ENCODE measurements at places on chromosomes 12 and 14. TPM values are rescaled to one million over a fixed set of nuclear protein-coding genes. Genes with fewer than 3 reads are reported as not detected.

DNA sequence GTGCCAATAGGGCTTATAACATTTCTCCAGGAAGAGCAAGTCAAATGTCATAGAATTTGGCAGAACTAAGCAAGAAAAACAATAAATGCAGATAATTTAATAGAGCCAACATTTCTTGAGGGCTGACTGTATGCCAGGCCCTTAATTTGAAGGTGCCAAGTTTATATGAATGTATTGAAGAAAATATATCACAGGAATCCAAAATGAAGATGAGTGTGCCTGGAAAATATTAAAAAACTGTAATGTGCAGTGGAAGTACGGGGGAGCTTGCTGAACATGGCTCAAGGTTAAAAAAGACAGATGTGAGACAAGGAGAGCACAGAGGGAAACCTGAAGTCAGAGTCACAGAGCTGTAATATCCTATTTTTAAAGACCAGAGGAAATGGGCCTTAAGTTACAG is 16.4 kb downstream of the NR1H4 start:
- H3K27me3 ChIP-seq = no peaks in the 10 kb centered on the region
- no peaks in the 10 kb centered on the region for H3K36me3 ChIP-seq
- DNase-seq = no peak
- H3K4me1 ChIP-seq = no peaks in the 10 kb centered on the region
- no peak overlapping the region for H3K27ac ChIP-seq
- no peak overlapping the region for H3K4me3 ChIP-seq

- H3K4me3 ChIP-seq = no peak overlapping the region
- peaks cover 31% of the 10 kb centered on the region for H3K27me3 ChIP-seq
- DNase-seq = no peak
- H3K27ac ChIP-seq = no peak overlapping the region
These were observed 91.4 kb upstream of the CPM start for GRCh38 chr12:69024413-69024812.

DNA sequence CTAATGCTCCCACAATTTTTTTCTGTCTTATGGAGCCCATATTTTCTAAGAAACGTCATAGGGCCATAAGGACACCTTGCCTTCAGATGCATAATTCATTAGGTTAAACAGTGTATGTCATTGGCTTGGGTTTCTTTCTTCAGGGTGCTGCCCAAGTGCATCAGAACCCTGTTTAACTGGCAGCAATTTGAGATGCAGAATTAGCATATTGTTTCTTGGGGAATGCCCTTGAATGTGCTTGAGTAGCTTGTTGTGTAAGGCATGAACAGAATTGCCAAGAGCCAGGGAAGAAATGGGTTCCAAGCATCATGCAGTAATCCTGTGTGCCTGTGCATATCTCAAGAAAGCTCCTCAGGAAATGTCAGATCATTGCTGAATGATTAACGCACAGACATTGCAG is 277.2 kb downstream of the SYT1 start:
- H3K4me1 ChIP-seq = no peaks in the 10 kb centered on the region
- no peak overlapping the region for H3K27ac ChIP-seq
- DNase-seq = no peak
- H3K27me3 ChIP-seq = no peaks in the 10 kb centered on the region
- H3K4me3 ChIP-seq = no peak overlapping the region
- no peaks in the 10 kb centered on the region for H3K36me3 ChIP-seq

DNA sequence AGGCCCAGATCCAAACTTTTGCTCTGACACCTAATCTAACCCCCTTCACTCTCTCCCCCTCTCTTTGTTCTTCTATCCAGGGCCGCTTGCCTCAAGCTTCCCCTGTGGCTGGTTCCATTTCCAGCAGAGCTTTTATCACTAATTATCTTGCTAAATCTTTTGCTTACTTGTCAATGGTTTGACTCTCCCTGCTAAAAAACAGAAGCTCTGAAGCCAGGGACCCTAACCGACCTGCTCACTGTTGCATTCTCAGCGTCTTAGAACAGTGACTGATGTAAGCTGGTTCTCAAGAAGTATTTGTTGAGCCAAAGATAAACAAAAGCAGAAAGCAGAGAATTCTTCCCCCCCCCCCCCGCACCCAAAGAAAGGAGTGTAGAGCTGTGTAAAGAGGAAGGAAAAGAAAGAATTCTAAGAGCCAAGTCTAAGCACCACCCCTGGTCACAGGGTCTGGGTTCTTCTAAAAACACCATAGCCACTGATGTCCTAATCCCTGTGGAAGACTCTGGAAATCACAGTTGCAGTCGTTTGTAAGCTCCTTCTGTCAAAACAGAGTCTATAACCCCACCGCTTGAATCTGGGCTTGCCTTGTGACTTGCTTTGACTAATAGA is 385.8 kb downstream of the MED13L start:
- no peaks in the 10 kb centered on the region for H3K4me1 ChIP-seq
- no peak for DNase-seq
- no peak overlapping the region for H3K27ac ChIP-seq
- H3K27me3 ChIP-seq = peaks cover 7% of the 10 kb centered on the region
- no peaks in the 10 kb centered on the region for H3K36me3 ChIP-seq

DNA sequence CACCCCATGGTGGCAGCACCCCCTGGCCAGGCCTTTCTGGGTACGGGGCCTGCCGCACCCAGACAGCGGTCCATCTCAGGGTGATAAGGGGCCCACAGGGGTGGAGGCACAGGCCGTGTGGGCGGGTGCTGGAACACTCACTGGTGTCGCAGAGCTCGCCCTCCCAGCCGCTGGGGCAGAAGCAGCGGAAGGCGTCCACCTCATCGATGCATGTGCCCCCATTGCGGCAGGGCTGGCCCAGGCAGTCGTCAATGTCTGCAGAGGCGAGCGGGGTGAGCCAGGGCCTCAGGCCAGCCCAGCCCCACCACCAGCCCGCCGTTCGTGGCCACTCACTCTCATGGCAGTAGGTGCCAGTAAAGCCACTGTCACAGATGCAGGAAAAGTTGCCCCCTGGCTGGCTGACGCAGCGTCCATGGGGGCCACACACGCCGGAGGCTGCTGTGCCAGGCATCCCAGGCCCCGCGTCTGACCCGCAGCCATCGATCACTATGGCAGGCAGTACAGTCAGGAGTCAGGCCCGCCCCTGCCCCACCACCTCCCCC is 19.9 kb downstream of the JAG2 start:
- no peak overlapping the region for H3K4me3 ChIP-seq
- DNase-seq = no peak
- no peak overlapping the region for H3K27ac ChIP-seq
- no peaks in the 10 kb centered on the region for H3K36me3 ChIP-seq

DNA sequence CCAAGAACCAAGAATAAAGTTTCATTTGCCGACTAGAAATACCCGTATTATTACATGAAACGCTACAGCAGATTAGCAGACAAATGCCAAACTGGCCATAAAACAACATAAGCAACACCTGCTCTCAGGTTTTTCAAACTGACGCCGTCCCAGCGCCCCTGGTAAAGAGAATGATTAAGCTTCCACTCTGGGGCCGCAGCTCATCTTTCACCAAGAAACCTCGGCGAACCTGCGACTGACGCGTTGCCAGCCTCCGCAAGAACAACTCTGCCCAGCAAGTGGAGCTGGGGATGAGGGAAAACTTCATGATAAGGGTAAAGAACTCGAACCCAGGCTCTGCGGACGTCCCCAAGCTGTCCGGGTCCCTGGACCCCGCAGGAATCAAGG is 530 bp downstream of the ARL1 start:
- H3K27ac ChIP-seq = peak overlapping the region; percentile 89
- peaks cover 21% of the 10 kb centered on the region for H3K4me1 ChIP-seq
- peaks cover 1% of the 10 kb centered on the region for H3K36me3 ChIP-seq

- no peak overlapping the region for H3K4me3 ChIP-seq
- no peak overlapping the region for H3K27ac ChIP-seq
- no peak for DNase-seq
These were observed 52.3 kb upstream of the GPHB5 start for GRCh38 chr14:63371033-63371432.

DNA sequence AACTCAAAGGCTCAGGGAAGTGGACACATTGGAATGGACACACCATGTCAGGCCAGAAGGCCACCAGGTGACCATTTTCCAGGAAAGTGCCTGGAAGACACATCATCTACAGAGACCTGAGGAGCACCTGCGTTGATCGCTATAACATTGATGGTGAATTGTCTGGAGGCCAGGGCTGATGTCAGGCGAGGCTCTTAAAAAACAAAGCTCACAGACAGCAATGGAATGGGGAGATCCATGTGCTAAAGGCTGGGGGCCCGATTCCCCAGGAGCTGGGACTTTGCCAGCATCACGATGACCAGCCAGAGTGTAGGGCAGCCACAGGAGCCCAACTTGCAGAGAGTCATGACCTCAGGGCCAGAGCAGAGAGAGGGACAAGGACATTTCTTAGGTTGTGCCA is 30.3 kb downstream of the DIO3 start:
- H3K27me3 ChIP-seq = no peaks in the 10 kb centered on the region
- DNase-seq = no peak
- no peak overlapping the region for H3K4me3 ChIP-seq
- no peak overlapping the region for H3K27ac ChIP-seq

GRCh38 chr12:44101475-44101874 is 265.6 kb downstream of the TMEM117 start:
- no peaks in the 10 kb centered on the region for H3K36me3 ChIP-seq
- no peak overlapping the region for H3K4me3 ChIP-seq
- H3K27me3 ChIP-seq = no peaks in the 10 kb centered on the region
- H3K4me1 ChIP-seq = no peaks in the 10 kb centered on the region
- H3K27ac ChIP-seq = no peak overlapping the region

- no peak for DNase-seq
- H3K27me3 ChIP-seq = no peaks in the 10 kb centered on the region
- no peak overlapping the region for H3K4me3 ChIP-seq
These were observed 62.5 kb upstream of the PTPRR start for GRCh38 chr12:70982991-70983390.

GRCh38 chr14:51124029-51124428 is 29.1 kb upstream of the TRIM9 start:
- no peaks in the 10 kb centered on the region for H3K36me3 ChIP-seq
- DNase-seq = no peak
- H3K4me1 ChIP-seq = no peaks in the 10 kb centered on the region

- H3K36me3 ChIP-seq = no peaks in the 10 kb centered on the region
- no peak overlapping the region for H3K27ac ChIP-seq
- H3K27me3 ChIP-seq = peaks cover 53% of the 10 kb centered on the region
- no peak for DNase-seq
- peaks cover 18% of the 10 kb centered on the region for H3K4me1 ChIP-seq
These were observed 8.8 kb downstream of the BCL7A start for GRCh38 chr12:122030424-122031035.

DNA sequence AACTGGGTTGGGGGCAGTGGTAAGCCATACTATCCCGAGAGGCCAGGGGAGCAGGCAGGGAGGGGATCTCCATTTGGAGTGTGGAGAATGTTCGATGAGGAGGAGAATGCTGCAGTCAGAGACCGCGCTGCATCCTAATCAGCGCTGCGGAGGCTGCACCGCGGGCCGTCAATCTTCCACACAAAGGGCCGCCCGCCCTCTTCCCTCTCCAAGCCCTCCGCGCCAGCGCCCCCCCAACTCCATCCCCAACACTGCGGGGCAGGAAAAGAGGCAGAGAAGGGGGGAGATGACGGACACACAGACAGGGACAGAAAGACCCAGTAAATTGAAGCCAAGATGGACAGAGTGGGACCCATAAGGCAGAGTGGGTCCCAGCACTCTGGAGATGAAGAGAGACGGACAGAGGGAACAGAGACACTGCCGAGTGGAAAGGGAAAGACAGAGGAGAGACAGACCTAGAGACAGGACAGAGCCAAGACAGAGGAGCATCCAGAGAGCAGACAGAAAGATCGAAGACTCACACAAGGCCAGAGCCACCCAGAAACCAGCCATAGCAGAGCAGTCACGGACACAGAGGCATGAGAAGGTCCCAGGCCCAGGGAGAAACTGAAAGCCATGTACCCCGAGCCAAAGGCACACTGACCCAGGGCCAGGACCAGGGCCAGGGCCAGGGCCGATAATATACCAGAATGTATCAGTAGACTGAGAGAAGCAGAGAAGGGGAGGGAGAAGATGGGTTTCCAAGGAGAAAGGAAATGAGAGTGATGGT is 3.5 kb downstream of the CISTR start:
- no peaks in the 10 kb centered on the region for H3K36me3 ChIP-seq
- H3K27ac ChIP-seq = no peak overlapping the region

DNA sequence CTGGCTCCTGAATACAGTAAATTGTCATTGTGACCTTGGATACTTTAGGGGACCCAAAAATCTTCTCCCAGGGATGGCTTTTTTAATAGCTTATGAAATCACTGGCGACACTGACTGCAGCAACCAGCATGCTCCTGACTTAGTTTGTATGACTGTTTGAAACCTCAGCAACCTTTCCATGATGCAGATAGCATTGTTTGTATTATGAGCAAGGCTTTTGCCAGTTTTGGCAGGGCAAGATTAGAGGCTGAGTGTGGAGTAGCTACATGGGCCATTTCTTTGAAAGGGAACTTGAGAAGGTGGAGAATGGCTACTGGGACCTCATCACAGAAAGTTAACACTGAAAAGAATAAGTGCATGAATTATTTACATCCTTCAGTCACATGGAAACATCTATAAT is 50.9 kb downstream of the SLC4A8 start:
- peaks cover 9% of the 10 kb centered on the region for H3K36me3 ChIP-seq
- no peak overlapping the region for H3K4me3 ChIP-seq
- H3K4me1 ChIP-seq = peaks cover 23% of the 10 kb centered on the region
- H3K27ac ChIP-seq = no peak overlapping the region
- H3K27me3 ChIP-seq = no peaks in the 10 kb centered on the region

- H3K4me1 ChIP-seq = peaks cover 20% of the 10 kb centered on the region
- H3K27ac ChIP-seq = peak overlapping the region; percentile 40
- H3K4me3 ChIP-seq = no peak overlapping the region
- no peaks in the 10 kb centered on the region for H3K36me3 ChIP-seq
These were observed 32.9 kb downstream of the ZFYVE21 start for GRCh38 chr14:103748534-103748857.

DNA sequence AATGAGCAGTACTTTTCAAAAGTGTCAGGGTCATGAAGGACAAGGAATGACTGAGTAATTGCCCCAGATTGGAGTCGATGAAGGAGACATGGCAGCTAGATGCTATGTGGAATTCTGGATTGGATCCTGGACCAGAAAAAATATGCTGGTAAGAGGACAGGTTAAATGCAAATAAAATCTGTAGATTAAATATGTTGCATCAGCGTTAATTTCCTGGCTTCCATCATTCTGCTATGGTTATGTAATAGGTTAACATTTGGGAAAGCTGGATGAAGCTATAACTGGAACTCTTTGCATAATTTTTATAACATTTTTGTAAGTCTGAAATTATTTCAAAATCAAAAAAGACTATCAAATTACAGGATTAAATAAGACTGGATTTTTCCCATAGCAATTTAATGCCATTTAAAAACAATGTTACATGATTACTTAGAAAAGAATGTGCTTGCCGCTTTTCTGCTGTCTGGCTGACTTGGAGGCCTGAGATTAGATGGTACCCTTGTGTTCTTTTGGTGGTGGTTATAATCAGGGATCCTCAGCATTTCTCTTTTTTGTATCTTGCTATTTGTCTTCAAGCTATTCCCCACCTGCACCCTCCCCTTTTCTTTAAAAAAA is 65.1 kb downstream of the FBXW8 start:
- H3K27me3 ChIP-seq = no peaks in the 10 kb centered on the region
- H3K27ac ChIP-seq = no peak overlapping the region
- peaks cover 10% of the 10 kb centered on the region for H3K36me3 ChIP-seq
- H3K4me1 ChIP-seq = peaks cover 13% of the 10 kb centered on the region
- DNase-seq = no peak
- H3K4me3 ChIP-seq = no peak overlapping the region

- H3K27ac ChIP-seq = no peak overlapping the region
- no peak for DNase-seq
- peaks cover 4% of the 10 kb centered on the region for H3K4me1 ChIP-seq
- H3K27me3 ChIP-seq = peaks cover 34% of the 10 kb centered on the region
These were observed 30.4 kb upstream of the GSG1 start for GRCh38 chr12:13133886-13134285.

Gene OAS1
- 292 TPM for total RNA-seq

Gene LYZ
- total RNA-seq = not detected

Gene TGM1
- 3.0 TPM for total RNA-seq

Gene C1QL4
- not detected for total RNA-seq

Gene PLEKHD1
- 0.12 TPM for total RNA-seq

Gene CD63
- total RNA-seq = 222 TPM

Gene IL23A
- total RNA-seq = 2.9 TPM

Data from activated CD8-positive, alpha-beta memory T cell treated with anti-CD3 and anti-CD28 coated beads, Interleukin-2, amount 10 ng/mL, durations not matched to agents 7 days and 5 days (primary cell).